ENCODE measurements at places on chromosomes 16 and 17.

DNA sequence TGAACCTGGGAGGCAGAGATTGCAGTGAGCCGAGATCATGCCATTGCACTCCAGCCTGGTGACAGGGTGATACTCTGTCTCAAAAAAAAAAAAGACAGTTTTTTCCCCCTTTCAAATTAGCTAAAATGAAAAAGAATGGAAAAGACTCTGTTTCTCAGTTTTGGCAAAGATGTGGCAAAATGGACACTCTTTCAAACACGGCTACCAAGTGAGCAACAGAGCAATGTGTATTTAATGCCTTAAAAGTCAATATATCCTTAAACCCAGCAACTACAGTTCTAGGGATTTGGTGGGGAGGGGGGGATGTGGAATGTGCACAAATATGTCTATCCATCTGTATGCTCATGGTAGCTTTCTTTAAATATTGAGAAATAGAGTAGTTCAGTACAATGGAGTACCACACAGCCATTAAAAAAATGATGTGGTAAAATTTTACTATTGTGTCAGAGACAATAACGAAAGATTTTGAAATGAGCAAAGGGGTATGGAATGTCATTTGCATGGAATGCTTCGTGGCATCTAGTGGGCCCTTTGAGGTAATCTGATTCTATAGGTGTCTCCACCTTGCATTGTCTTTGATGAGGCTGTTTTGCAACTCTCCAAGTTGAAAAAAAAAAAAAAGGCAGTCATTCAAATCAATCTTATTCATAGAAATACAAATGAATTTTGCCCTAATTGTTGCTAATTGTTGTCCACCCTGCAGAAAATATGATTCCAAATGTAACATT lies 108.1 kb downstream of the AXIN2 start:
- no peak for DNase-seq

DNA sequence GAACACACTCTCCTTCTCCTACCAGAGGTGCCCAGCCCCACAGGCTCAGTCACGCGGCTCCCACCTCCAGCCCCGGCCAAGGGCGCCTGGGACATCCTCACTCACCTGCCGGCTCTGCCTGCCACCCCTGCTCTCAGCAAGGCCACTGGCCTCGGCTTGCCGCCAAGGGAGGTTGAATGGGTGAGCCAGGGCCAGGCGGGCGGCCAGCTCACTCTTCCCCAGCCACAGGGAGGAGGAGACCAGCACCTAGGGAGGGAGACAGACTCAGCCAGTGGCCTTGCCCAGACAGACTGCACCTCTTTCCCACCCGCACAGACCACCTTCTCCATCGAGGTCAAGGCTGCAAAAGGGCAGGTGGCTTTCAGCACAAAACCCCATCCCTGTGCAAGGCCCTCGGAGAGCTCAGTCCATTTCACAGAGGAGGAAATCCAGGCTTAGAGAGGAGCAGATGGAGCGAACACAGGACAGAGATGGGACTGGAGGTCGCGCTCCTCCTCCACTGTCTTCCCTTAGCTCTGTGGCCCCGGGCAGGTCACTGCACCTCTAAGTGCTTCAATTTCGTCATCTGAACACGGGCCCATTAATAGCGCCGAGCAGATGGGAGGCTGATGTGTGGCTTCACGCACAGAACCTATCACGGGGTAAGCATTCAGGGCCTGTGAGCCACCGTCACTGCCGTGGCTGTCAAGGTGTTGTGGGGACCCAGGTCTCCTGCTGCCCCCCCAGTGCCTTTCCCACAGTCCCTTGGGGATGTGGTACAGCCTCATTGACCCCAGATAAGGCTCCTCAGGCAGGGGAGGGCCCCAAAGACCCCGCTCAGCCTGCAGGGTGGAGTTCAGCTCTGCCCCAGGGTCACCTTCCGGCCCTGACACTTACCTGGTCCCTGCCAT lies 56.1 kb downstream of the RMI2 start:
- no peak for DNase-seq

DNA sequence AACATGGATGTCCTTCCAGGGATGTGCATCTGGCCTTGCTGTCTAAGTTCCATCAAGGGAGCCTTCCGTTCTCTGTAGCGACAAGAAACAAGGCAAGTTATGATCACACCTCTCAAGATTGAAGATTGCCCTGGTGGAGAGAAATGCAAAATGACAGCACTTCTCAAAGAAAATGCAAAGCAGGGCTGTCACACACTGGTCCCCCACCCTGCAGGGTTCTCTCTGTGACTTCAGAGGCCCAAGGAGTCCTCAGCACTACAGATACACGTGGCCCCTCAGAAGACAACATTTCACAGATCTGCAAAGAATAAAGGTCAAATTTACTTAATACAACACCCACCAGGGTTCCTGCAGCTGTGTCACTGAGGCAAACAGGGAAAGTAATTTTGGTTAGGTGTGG lies 60.7 kb upstream of the TEX2 start:
- no peak for DNase-seq

DNA sequence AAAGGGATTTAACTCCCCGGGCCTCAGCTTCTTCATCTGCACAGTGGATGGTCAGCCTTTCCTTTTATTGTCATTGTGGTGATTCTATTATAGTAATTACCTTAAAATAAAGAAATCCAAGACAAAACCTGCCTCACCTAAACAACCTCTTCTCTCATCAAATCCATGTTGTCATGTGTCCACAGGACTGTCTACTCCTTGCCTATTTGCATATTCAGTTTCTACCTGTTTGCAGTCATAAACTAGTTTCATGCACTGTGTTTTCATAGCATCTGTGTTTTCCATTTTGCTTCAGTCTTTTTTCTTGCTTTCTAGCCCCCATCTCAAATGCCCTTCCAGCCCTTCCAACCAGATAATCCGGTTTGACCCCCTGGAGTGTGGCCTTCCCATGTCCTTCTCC lies 44.3 kb upstream of the CPNE2 start:
- no peak for DNase-seq

- DNase-seq, result no peak
Observed at GRCh38 chr17:65688307-65688706, 126.9 kb upstream of the AXIN2 start.

- DNase-seq, result peak; percentile 99
Observed at GRCh38 chr16:67268136-67268579, 11.2 kb upstream of the PLEKHG4 start.

GRCh38 chr17:48769009-48769675 lies 40.6 kb upstream of the HOXB13 start:
- no peak for DNase-seq

DNA sequence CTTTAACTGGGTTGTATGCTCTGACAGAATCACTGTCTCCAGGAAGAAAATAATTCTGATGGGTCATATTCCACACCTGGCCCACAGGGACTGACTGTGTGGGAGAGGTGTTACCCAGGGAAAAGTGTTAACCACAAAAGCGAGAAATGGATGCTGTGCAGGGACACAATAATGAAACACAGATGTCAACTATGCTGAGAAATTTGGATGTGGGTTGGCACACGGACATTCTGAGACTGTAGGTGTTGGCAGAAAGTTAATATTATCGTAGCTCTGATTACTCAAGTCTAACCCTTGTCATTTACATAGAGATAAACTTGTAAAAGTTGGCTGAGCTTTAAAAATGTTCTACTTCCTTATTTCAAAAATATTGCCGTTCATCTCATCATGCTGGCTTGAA lies 19.6 kb downstream of the TMC5 start:
- DNase-seq, result no peak

GRCh38 chr17:72366626-72367025 lies 245.8 kb downstream of the SOX9 start:
- DNase-seq, result no peak

DNA sequence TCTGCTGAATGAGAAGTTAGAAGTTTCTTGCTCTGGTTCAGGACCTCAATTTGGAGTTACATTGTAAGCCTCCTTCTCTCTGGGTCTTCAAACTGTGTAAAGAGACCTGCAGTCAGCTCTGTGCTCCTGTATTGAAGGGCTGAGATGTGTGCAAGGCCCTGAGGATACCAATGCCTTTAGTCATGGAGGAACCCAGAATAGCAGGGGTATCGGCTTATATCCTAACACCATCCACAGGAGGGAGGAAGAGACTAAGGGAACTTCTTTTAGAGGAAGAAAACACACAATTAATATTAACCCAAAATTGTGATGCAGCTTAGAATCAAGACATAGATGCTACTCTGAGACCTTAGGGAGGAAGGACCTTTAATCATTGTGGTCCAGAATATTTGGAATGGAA lies 36.5 kb downstream of the GLP2R start:
- DNase-seq, result peak; percentile 11

- DNase-seq, result no peak
Observed at GRCh38 chr17:31586946-31587345, 195.5 kb downstream of the RAB11FIP4 start.

DNA sequence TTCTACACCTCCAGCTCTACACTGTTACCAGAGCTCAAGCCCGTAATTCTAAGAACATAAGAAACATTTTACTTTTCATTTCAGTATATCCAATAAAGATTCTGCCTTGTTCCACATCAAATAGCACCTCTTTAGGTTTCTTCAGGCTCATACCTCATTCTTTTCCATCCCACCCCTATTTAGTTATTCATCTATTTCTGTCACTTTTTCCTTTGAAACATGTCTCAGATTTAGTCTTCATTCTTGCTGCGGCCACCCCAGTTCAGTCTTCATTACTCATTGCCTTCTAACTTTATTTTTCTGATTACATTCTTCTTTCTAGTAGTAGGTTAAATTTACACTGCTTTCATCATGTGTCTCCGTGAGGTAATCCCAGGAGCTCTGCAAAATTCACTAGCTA lies 33.5 kb downstream of the PPM1E start:
- no peak for DNase-seq

DNA sequence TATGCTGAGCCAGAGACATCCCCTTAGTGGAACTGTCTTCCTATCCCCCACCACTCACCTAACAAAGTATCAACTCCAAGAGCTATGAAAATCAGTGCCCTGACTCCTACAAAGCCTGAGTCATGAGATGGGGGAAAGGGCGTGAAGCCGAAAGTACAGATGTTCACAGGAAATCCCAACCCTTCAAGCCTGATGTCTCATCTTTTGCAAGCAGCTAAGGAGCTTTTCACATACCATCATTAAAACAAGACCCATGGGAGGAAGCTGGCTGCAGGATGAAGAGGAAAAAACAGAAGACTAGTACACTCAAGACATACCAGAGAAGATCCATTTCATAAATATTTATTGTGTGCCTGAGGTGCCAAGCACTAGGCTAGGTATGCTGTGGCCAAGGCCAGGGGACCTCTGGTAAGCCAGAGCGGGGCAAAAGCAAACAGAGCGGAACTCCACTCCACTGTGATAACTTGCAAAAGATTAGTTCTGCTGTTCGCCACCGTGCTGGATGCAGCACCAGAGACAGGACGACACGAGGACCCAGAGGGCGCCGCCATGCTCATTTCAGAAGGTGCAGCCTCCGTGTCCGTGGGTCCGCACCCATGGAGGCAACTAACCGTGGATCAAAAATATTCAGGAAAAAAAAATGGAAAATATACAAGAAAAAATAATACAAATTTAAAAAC lies 4.5 kb upstream of the MNT start:
- DNase-seq, result peak; percentile 71

DNA sequence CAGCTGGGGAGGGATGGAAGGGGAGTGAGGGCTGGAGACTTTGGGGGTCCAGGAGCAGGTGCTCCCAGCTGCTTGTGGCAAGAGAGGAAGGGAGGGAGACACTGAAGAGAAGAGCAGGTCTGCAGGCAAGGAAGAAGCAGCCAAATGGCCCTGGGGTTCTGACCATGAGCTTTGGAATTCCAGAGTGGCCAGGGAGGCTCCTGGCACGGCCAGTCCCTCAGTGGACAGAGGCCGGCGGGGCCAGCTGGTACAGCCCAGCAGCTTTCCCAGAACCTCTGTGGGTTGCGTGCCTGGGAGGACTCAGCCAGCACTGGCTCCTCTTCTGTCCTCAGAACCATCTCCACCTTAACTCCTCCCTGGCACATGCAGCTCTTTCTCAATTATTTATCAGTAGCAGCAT lies 233.0 kb downstream of the MSI2 start:
- DNase-seq, result no peak

- no peak for DNase-seq
Observed at GRCh38 chr17:31609331-31609730, 217.9 kb downstream of the RAB11FIP4 start.

- DNase-seq, result peak; percentile 26
Observed at GRCh38 chr16:22813223-22813947, 577 bp upstream of the HS3ST2 start.

- DNase-seq, result peak; percentile 51
Observed at GRCh38 chr17:37710344-37710886, 34.4 kb downstream of the HNF1B start.

GRCh38 chr16:59510008-59510424 lies 775.9 kb upstream of the GOT2 start:
- no peak for DNase-seq

DNA sequence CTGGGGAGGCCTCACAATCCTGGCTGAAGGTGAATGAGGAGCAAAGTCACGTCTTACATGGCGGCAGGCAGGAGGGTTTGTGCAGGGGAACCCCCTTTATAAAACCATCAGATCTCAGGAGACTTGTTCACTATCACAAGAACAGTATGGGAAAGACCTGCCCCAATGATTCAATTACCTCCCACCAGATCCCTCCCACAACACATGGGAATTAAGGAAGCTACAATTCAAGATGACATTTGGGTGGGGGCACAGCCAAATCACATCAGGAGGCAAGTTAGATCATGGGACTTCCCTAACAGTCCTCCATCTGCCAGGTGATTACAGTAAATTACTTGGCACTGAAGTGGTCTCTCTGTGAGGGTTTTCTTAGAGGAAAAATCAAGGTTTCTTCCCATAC lies 5.3 kb downstream of the TMEM114 start:
- no peak for DNase-seq

- DNase-seq, result no peak
Observed at GRCh38 chr17:67818110-67819002, 6.9 kb upstream of the BPTF start.

- peak; percentile 22 for DNase-seq
Observed at GRCh38 chr16:56812884-56813283, 52.1 kb upstream of the SLC12A3 start.

GRCh38 chr17:38874505-38875400 lies 4.9 kb downstream of the LASP1 start:
- DNase-seq, result no peak

- no peak for DNase-seq
Observed at GRCh38 chr16:74926805-74927204, 58.1 kb downstream of the WDR59 start.

DNA sequence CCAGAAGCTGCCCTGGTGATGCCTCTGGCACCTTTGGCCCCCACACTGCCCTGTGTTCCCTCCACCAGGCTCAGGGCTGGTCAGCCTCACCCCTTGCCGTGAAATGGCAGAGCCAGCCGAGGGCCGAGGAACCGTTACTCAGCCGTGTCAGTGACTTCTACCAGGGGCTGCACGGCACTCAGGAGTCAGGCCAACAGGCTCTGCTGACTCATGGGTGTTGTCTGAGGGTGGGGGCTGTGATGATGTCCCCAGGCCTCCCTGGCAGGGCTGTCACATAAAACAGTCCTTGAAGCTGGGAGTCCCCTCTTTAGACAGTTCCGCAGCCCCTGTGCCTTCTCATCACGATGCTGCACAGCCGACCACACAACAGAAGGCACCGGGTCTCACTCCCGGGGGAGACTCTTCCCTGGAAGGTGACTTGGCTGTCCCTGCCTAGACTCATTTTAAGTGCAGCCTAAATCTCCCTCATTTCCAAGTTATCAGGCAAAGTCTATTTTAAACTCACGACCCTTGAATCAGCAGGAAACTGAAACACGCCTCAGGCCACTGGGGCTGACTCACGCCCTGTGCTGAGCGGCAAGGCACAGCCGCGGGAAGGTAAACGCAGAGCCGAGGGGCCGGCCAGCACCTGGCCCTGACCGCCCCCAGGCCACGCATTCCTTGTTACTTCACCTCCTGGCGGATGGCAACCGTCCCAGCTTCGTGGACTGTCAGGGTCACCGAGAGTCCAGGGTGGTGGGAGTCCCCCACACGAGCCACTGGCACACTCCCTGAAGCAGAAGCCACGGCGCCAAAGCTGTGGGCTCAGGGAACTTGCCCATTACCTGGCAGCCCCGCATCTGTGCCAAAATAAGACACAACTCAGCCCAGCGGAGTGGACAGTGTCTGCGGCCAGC lies 102.6 kb downstream of the ZNF778 start:
- peak; percentile 81 for DNase-seq

All from ACHN (cell line).